Muscle of leg (tissue), 16 donors: ENCODE measurements at places on chromosomes 7 and 10. TPM values are rescaled to one million over a fixed set of nuclear protein-coding genes. Genes with fewer than 3 reads are reported as not detected.

Gene NPVF
- polyA plus RNA-seq: not detected

Gene NT5C3A
- 32.4 TPM for polyA plus RNA-seq

Gene GNAI1
- polyA plus RNA-seq: 35.5 TPM

Gene PTF1A
- not detected for polyA plus RNA-seq

Gene AS3MT
- 12.2 TPM for polyA plus RNA-seq

GRCh38 chr10:102119417-102120141 lies 589 bp downstream of the LDB1 start:
- peak overlapping the region; percentile 93 for H3K4me3 ChIP-seq
- H3K27me3 ChIP-seq: no peaks in the 10 kb centered on the region
- peak; percentile 86 for DNase-seq

DNA sequence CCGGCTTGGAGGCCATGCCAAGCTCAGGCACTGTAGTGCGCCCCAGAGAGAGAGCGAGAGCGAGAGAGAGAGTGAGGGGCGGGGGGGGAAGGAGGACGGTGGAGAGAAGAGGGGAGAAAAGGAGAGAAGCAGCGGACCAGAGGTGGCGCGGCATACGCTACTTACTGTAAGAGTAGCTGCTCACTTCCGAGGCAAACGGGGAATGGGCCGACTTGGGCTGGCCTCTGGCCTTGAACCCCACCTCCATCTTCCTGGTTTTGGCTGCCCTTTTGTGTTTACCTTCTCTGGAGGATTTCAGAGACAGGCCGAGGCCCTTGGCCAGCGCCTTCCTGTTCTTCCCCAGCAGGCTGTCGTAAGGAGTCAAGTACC lies 66.9 kb downstream of the TNRC18 start:
- no peaks in the 10 kb centered on the region for H3K27me3 ChIP-seq
- H3K4me1 ChIP-seq: peaks cover 17% of the 10 kb centered on the region
- H3K4me3 ChIP-seq: no peak overlapping the region
- DNase-seq: no peak

DNA sequence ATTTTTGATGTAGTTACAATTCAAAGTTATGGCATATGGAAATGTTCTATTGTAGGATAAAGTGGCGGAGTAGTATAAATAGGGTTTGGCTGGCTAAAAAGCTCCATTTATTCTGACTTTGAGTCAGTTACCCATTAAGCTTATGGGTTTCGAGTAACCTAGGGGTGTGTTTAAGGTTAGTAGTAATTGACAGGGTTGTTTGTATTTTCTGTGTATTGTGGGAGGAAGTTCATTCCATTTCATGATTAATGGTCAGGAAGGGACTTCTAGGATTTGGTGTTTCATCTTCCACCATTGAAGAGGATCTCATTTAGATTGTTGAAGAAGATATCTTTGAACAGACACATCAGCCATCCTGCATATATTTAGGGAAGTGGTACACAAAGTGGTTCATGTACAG lies 75.0 kb downstream of the BICC1 start:
- H3K27me3 ChIP-seq: no peaks in the 10 kb centered on the region
- peaks cover 2% of the 10 kb centered on the region for H3K4me1 ChIP-seq
- no peak overlapping the region for H3K4me3 ChIP-seq
- H3K27ac ChIP-seq: peak overlapping the region; percentile 38
- DNase-seq: no peak

DNA sequence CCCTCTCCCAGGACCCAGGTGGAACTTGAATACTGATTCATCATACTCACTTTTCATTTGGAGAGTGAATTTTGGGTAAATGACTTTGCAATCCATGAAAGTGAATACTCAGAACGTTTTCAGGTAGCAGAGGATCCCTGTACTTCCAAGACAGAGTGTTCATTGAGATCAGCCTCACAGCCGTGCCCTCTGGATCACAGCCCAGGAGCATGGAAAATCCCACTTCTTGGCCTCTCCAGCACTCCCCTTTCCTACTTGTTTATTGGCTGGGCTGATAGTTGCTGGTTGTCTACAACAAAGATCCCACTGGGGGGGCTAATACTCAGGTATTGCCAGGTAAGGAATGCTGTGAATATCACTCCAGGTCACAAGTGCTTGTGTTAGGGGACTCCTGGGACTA lies 5.9 kb downstream of the GCK start:
- H3K27ac ChIP-seq: no peak overlapping the region
- H3K4me1 ChIP-seq: peaks cover 40% of the 10 kb centered on the region
- H3K4me3 ChIP-seq: no peak overlapping the region
- no peaks in the 10 kb centered on the region for H3K36me3 ChIP-seq

DNA sequence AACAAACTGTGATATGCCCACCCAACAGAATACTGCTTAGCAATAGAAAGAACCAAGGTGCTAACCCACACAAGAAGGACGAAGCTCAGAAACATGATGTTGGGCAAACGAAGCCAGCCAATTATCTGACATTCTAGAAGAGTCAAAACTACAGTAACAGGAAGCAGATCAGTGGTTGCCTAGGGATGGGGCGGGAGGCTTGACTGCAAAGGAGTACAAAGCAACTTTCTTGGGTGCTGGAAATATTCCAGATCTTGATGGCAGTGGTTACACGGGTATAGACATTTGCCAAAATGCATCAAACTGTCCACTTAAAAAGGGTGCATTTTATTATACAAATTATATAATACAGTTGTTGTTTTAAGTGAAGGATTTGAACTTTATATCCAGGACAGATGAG lies 41.1 kb upstream of the RET start:
- H3K27me3 ChIP-seq: no peaks in the 10 kb centered on the region
- DNase-seq: no peak
- H3K27ac ChIP-seq: no peak overlapping the region
- peaks cover 3% of the 10 kb centered on the region for H3K4me1 ChIP-seq

DNA sequence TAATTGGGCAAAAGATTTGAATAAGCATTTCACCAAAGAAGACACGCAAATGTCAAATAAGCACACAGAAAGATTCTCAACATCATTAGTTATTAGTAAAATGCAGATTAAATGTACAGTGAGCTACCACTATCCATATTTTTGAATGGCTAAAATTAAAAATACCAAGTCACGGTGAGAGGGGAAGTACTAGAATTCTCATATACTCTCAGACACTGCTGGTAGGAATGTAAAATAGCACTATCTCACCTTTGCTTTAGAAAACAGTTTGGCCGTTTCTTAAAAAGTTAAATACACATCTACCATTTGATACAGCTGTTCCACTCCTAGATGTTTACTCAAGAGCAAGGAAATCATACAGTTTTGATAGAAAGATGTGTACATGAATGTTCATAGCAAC lies 115.8 kb upstream of the CELF2 start:
- H3K4me1 ChIP-seq: no peaks in the 10 kb centered on the region
- H3K27me3 ChIP-seq: no peaks in the 10 kb centered on the region
- no peak for DNase-seq
- no peak overlapping the region for H3K4me3 ChIP-seq

DNA sequence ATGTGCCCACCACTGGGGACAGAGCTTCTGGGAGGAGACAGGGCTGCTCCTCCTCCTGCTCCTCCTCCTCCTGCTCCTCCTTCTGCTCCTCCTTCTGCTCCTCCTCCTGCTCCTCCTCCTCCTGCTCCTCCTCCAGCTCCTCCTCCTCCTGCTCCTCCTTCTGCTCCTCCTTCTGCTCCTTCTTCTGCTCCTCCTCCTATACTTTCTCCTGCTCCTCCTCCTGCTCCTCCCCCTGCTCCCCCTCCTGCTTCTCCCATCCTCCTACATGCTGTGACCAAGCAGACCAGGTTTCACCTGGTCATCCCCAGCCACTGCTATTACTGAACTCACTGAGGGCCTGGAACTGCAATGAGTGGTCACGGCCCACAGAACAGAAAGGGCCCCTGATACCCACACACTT lies 154.0 kb upstream of the PPP2R2D start:
- peaks cover 42% of the 10 kb centered on the region for H3K4me1 ChIP-seq
- peaks cover 9% of the 10 kb centered on the region for H3K27me3 ChIP-seq

- H3K4me3 ChIP-seq: peak overlapping the region; percentile 76
- no peak overlapping the region for H3K27ac ChIP-seq
- H3K36me3 ChIP-seq: no peaks in the 10 kb centered on the region
- H3K27me3 ChIP-seq: peaks cover 22% of the 10 kb centered on the region
- H3K4me1 ChIP-seq: peaks cover 12% of the 10 kb centered on the region
- DNase-seq: no peak
These were observed 836 bp downstream of the ENO4 start for GRCh38 chr10:116850058-116850611.

DNA sequence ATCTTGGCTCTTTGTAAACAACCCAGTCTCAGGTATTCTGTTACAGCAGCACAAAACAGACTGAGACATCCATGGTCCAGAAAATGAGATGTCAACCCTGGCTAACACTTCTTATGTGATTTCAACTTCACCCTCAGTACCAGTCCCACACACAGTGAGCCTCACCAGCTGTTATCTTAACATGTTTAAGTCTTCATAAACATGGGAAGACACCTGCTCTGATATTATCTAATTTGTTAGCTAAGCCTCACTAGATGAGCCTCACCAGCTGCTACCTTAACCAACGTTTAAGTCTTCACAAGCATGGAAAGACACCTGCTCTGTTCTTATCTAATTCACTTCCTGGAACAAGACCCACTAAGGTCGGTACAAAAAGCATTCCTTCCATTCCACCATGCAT lies 130.8 kb downstream of the CALN1 start:
- H3K4me3 ChIP-seq: no peak overlapping the region
- H3K27ac ChIP-seq: no peak overlapping the region
- H3K4me1 ChIP-seq: no peaks in the 10 kb centered on the region
- H3K36me3 ChIP-seq: no peaks in the 10 kb centered on the region

GRCh38 chr7:45416846-45417245 lies 157.3 kb upstream of the ADCY1 start:
- no peak overlapping the region for H3K4me3 ChIP-seq
- no peaks in the 10 kb centered on the region for H3K4me1 ChIP-seq
- H3K36me3 ChIP-seq: no peaks in the 10 kb centered on the region
- H3K27me3 ChIP-seq: no peaks in the 10 kb centered on the region
- no peak overlapping the region for H3K27ac ChIP-seq
- DNase-seq: no peak
